GM03348 (cell line): ENCODE measurements at places on chromosomes 1 and 21.

DNA sequence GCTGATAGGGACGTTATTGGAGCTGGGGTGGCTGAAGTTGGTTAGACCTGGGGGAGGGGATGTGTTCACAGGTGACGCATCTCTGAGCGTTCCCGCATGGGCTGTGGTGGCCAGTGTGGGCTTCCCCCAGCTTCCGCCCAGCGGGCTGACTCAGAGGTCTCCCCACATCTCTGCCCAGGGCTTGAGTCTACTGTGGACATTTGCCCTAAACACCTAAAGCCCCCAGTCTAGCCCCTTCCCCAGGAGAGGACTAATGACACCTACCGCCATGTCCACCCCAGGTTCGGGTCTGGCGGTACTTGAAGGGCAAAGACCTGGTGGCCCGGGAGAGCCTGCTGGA lies 2.0 kb downstream of the AGRN start:
- DNase-seq = no peak

- DNase-seq = no peak
These were observed 3.1 kb upstream of the FNDC10 start for GRCh38 chr1:1602968-1603506.

DNA sequence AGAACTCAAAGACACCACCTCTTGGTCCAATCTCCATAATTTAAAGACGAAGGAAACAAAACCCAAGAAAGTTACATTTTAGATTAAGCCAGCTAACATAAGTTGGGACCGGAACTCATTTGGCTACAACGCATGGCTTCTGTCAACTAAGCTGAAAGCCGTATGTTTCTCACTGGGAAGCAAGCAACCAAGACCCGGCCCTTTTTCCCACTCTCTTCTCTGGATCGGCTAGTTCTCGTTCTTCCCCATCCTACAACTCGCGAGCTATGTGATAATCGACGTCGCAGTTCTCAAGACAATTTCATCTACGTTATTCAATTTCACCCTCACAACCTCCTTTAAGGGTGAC lies 601 bp downstream of the CCT8 start:
- DNase-seq = peak; percentile 25

DNA sequence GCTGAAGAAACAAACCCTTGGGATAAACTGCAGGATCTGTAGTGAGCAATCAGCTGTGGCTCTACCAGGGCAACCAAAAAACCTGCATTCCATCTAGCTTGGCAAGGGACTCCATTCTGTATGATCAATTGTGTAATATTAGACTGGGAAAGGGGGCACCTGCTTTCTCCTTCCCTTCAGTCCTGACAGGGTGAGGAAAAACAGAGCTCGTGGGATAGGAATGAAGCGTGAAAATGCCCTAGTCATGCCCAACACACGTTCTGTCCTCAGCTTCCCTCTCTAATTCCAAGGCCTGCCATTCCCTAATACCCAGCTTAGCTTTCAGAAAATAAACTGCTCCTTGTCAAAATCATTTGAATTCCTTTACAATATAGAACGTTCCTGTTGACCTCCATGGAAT lies 442.3 kb downstream of the PLPP3 start:
- no peak for DNase-seq

DNA sequence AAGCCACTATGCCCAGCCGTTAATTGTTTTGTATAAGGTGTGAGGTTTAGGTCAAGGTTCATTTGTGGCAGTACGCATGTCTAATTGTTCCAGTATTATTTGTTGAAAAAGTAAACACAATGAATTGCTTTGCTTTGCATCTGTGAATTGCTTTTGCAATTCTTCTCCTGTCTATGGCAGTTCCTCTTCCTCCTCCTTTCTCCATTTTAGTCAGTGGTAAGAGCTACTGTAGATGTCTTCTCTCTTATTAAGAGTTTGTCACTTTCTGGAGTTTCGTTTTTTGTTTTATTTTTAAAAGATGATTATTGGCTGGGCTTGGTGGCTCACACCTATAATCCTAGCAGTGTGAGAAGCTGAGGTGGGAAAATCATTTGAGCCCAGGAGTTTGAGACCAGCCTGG lies 29.2 kb downstream of the C1orf185 start:
- no peak for DNase-seq
